Kidney glomerular epithelial cell (primary cell): ENCODE measurements at places on chromosomes 11 and 22.

- no peak for DNase-seq
These were observed 1.9 kb upstream of the DBX1 start for GRCh38 chr11:20161923-20162744.

DNA sequence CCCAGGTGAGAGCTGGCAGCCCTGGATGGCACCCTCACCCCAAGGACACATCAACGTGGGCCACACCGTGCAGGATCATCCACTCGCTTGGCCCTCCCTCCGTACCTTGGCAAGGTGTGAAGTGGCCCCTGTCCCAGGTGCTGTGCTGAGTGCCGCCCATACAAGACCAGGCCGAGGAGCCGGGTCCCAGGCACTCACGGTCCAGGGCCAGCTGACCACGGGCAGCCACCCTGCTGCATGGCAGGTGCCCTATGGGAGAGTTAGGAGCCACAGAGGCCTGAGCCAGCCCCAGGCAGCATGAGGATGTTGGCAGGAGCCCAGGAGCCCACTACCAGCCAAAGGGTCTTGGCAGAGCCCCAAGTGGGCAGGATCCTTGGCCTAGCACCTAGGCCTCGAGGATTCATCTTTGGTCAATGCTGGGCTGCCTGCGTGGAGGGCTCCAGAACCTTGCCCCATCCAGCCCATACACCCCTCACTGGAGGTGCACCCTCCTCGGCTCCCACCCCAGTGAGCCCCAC is 19.6 kb downstream of the RTN4R start:
- no peak for DNase-seq

DNA sequence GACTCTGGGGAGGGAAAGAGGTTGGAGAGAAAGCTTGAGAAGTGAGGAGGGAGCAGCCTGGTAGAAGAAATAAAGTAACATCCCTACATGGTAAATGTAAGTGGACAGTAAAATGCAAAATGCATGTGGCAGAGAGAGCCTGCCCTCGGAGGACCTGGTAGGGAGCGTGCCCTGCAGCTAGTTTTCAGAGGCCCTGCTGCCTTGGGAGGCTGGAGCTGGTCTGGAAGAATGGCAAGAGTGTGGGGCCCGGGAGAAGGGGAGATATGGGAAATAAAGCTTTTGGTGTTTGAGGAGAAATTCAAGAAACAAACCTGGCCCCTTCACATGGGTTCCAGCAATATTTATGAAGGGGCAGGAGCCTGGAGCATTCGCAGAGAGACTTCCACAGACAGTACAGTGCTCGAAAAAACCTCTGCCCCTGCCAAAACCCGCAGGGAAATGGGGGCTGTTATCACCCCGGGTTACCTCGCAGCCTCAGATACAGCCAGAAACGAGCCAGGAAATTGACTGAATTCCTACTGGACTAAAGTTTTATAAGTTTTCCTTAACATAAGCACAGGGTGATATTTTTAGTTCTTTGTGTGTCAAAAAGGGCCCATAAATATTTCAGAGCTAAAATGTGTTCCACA is 363.0 kb downstream of the TENM4 start:
- no peak for DNase-seq

GRCh38 chr11:84590106-84590505 is 1037.0 kb downstream of the DLG2 start:
- DNase-seq, result no peak
